ENCODE measurements at places on chromosomes 11 and 22.

DNA sequence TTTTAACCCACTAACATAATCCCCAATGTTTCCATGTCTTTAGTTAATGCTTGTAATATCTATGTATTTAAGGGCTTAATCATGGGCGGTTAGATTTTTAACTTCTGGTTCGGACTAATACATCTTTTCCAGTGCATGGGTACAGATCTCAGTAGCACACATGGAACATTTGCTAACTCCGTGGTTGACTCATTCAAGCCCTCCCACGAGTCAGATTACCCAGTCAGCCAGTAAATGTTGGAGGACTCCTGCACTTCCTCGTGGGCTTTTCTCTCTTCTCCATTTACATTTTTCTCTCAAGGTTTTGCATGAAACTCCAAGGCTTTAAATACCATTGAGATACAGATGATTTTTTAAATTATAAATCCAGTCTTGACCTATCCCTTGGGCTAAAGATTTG is 313.9 kb downstream of the ST3GAL4 start:
- DNase-seq: no peak

DNA sequence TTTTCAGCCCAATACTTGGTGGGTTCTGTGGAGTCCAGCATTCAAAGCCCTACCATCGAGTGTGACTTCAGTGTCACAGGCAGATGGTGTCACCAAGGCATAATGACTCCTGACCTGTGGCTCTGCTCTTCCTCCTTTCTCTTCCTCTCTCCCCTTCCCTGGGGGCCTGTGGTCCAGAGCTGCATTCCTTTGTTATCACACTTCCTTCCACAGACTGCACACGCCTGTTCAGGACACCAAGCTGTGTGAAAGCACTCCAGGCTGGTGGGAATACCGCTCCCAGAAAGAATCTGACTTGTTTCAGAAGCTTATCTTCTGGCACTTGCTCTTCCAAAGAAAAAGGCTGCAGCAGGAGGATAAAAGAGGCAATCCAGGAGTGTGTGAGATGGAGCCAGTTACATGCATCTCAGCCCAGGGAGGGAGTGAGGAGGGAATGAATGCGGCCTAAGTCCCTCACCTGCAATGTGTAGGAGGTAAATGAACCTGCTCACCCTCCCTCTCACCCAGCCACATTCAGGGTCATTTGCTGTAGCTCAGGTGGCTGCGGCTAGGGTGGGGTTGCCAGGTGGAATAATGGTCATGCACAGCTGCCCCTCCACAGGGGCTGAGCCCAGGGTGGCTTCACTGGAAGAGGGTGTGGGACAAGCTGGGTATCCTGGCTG is 79.3 kb downstream of the ADAMTS15 start:
- no peak for DNase-seq

GRCh38 chr22:20646906-20647305 is 127.0 kb upstream of the SERPIND1 start:
- DNase-seq: no peak

DNA sequence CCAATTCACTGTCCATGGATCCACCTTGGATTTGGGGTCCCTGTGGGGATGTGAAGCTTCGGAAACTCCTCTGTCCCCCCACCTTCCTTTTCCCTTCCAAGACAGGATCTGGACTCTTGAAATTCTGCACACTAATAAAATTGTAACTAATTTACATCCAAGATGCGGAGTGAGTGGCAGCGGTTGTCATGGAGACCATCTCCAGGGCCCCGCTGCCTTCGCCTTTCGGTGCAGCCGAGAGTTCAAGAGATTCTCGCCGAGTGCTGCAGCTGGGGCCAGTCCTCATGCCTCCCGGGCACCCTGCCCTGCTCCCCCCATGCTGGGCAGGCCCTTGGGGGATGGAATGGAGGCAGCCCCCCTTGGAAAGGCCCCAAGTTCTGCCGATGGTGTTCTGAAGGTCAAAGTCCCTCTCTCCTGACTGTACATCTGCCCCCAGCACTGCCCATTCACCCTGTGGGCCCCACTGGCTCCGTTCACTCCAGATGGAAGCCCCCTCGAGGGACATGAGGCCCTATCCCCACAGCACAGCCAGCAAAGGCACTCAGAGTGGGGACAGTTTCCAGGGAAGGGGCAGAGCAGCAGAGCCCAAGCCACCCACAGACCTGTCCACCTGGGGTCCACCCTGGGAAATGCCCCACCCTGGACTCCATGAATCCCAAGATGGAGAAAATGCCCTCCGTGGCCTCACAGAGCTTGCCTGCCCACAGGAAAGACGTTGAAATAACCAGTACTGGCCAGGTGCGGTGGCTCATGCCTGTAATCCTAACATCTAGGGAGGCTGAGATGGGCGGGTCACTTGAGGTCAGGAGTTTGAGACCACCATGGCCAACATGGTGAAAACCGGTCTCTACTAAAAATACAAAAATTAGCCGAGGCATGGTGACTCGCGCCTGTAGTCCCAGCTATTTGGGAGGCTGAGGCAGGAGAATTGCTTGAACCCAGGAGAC is 25.9 kb downstream of the IGLL1 start:
- no peak for DNase-seq

GRCh38 chr11:19121646-19122045 is 4.7 kb downstream of the ZDHHC13 start:
- DNase-seq: no peak

- DNase-seq: no peak
These were observed 27.1 kb upstream of the OPCML start for GRCh38 chr11:133559382-133559781.

DNA sequence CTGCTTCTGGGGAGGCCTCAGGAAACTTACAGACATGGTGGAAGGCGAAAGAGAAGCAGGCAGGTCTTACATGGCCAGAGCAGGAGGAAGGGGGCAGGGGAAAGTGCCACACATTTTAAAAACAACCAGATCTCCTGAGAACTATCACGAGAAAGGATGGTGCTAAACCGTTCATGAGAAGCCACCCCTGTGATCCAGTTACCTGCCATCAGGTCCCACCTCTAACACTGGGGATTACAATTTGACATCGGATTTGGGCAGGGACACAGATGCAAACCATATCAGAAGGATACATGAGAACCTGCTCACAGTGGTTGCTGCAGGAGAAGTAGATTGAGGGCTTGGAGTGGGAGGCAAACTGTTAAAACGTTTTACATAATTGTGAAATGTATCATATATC is 152.2 kb downstream of the ADAMTS15 start:
- DNase-seq: no peak

DNA sequence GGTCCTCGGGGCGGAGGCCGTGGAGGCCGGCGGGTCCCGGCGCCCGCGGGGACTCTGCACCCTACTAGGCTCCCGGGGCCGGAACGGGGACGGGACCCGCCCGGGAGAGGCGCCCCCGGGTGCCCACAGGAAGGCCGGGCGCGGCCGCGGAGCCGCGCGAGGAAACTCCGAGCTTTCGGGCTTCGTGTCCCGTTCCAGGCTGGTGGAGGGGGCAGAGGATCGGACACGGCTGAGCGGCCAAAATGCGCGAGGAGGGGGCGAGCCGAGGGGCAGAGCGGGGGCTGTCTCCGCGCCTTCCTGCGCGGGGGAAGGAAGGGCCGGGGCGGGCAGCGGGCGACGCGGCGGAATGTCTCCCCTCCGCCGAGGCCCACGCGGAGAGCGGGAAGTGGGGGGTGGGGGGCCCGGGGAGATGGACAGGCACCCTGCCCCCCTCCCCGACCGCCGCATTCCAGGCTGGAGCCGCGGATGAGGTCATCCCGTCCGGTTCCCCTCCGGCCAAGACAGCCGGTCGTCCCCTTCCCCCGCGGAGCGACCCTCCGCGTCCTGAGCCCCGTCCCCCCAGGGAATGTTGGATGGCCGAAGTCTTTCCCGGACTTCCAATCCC is 430 bp downstream of the CDC42EP1 start:
- DNase-seq: no peak
